ENCODE measurements at places on chromosomes 1 and 21. TPM values are rescaled to one million over a fixed set of nuclear protein-coding genes. Genes with fewer than 3 reads are reported as not detected.

AADACL4 gene
- not detected for total RNA-seq

CLIC6 gene
- 11.6 TPM for total RNA-seq

GUCA2B gene
- not detected for total RNA-seq

GCSAML gene
- not detected for total RNA-seq

LRRC7 gene
- 13.8 TPM for total RNA-seq

KIRREL1 gene
- 47.7 TPM for total RNA-seq

MSH4 gene
- 0.44 TPM for total RNA-seq

EFNA3 gene
- total RNA-seq = not detected
